ENCODE measurements at places on chromosomes 13 and 19.

DNA sequence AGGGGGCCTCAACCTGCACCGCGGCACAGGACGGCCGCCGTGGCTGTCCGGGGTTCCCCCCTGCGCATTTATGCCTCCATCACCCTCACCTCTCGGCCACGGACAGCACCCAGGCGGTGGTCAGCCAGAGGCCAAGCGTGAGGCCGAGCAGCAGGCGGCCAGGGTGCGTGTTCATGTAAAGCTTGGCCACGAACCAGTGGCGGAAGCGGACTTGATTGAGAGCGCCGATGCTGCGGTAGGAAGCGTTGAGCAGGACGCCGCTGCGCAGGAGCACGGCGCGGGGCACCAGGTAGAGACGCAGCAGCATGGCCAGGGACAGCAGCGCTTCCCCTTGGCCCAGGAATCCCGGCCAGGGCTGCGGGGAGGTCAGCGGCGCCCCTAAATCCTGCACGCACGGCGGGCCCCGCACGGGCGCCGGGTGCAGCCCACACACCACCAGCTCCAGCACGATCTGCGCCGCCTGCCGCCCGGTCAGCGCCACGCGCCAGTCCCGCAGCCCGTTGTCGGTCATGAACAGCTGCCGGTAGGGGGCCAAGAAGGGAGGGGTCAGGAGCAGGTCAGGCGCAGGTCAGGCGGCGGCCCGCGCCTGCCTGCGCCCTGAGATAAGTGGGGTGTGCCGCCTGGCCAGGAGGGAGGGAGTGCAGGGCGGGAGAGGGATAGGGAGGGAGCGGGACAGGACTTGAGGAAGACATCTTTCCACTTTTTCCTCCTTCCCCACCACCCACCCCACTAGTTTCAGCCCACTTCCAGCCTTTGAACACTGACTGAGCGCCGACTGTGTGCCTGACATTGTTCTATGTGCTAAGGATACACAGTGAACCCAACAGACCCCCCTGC, 6.5 kb downstream of the KCNN4 start:
- H3K4me3 ChIP-seq = peak overlapping the region; percentile 23

- no peaks in the 10 kb centered on the region for H3K27me3 ChIP-seq
- peaks cover 85% of the 10 kb centered on the region for H3K36me3 ChIP-seq
- H3K4me1 ChIP-seq = no peaks in the 10 kb centered on the region
- H3K27ac ChIP-seq = no peak overlapping the region
- no peak for DNase-seq
These were observed 25.8 kb downstream of the LDLR start for GRCh38 chr19:11115042-11115441.

- H3K4me1 ChIP-seq = no peaks in the 10 kb centered on the region
- no peak overlapping the region for H3K4me3 ChIP-seq
- no peak for DNase-seq
- H3K27ac ChIP-seq = no peak overlapping the region
- no peaks in the 10 kb centered on the region for H3K27me3 ChIP-seq
These were observed 15.9 kb upstream of the PAK4 start for GRCh38 chr19:39109641-39110040.

GRCh38 chr13:50366488-50367174, 351.4 kb downstream of the KCNRG start:
- no peaks in the 10 kb centered on the region for H3K4me1 ChIP-seq
- H3K36me3 ChIP-seq = no peaks in the 10 kb centered on the region
- no peak overlapping the region for H3K27ac ChIP-seq
- DNase-seq = no peak
- no peak overlapping the region for H3K4me3 ChIP-seq
- H3K27me3 ChIP-seq = no peaks in the 10 kb centered on the region

GRCh38 chr13:25733001-25733491, 318.8 kb downstream of the SHISA2 start:
- H3K27me3 ChIP-seq = no peaks in the 10 kb centered on the region
- DNase-seq = no peak
- no peak overlapping the region for H3K27ac ChIP-seq
- no peak overlapping the region for H3K4me3 ChIP-seq

DNA sequence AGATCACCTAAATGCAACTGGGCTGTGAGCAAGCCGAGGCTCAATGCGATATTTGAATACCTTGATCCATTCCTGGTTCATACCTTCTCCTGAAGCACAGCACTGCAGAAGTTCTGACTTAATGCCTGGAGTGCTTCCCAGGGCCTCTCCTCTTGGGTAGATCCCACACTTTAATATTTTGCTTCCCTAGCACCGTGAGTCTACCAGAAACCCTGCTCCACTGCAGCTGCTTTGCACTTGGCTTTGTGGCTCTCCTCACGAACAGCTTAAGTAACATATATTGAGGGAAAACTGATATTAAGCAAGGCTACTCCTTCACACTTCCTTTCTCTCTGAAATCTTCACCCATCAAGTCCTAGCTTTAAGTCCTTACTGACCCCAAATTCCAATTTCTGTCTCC, 51.6 kb upstream of the C13orf42 start:
- H3K27ac ChIP-seq = no peak overlapping the region
- no peaks in the 10 kb centered on the region for H3K36me3 ChIP-seq
- no peak for DNase-seq
- H3K4me1 ChIP-seq = no peaks in the 10 kb centered on the region
- no peak overlapping the region for H3K4me3 ChIP-seq

GRCh38 chr13:26480246-26480855, 77.1 kb upstream of the WASF3 start:
- no peaks in the 10 kb centered on the region for H3K4me1 ChIP-seq
- H3K36me3 ChIP-seq = no peaks in the 10 kb centered on the region
- H3K4me3 ChIP-seq = no peak overlapping the region

DNA sequence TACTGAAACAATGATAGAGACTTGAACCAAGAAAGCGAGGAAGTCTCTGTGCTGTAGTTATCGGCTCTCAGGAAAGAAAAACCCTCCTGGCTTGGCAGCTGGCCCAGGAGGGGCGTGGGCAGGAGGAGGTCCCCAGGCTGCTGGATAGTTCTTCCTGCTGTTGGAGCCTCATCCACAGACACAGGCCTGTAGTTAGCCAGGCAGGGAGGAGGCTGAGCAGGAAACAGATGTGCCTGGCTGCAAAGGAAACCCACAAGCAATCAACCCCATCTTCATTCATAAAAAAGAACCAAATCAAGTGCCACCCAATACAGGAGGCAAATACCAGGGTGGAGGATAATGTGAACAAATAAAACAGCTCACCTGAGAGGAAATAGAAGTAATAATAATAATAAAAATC, 86.2 kb downstream of the IRS2 start:
- no peaks in the 10 kb centered on the region for H3K36me3 ChIP-seq
- H3K4me1 ChIP-seq = no peaks in the 10 kb centered on the region

DNA sequence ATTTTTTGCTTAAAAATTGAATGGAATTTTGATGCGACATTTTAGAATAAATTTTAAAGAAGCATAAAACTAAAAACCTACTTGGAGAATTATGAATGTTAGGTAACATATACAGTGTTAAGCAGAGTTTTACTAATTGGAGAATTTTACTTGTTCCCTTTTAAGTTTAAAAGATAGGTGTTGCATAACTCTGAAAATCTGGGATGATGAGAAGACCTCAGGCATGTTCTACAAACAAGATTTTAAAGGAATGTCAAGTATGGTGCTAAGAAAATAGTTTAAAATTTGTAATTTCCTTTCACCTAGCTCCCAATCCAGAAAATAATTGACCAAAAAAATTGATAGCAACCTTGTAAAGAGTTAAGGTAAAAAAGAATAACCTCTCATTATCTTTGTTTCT, 135.8 kb downstream of the RFC3 start:
- no peaks in the 10 kb centered on the region for H3K4me1 ChIP-seq
- H3K27me3 ChIP-seq = no peaks in the 10 kb centered on the region
- no peaks in the 10 kb centered on the region for H3K36me3 ChIP-seq
- H3K4me3 ChIP-seq = no peak overlapping the region
- H3K27ac ChIP-seq = peak overlapping the region; percentile 16

- no peak overlapping the region for H3K4me3 ChIP-seq
- H3K36me3 ChIP-seq = no peaks in the 10 kb centered on the region
- H3K4me1 ChIP-seq = peaks cover 12% of the 10 kb centered on the region
These were observed 703 bp upstream of the CILP2 start for GRCh38 chr19:19537075-19538048.

DNA sequence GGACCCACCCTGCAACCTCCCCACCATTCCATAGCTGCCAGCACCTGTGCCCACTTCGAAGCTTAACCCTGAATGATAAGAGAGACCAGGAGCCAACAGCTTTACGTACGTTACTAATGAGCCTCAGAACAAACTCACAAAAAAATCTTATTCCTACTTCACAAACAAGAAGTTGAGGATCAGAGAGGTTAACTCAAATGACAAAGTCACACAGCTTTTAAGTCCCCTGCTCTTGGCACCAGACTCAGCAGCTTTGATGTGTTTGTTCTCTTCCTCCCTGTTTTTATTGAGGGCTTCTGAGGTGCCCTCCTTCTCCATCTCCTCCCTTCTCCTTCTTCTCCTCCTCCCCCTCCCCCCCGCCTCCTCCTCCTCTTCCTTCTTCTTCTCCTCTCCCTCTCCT, 115.4 kb downstream of the ZDHHC20 start:
- no peaks in the 10 kb centered on the region for H3K36me3 ChIP-seq
- no peaks in the 10 kb centered on the region for H3K27me3 ChIP-seq
- H3K4me3 ChIP-seq = no peak overlapping the region
- H3K4me1 ChIP-seq = no peaks in the 10 kb centered on the region

DNA sequence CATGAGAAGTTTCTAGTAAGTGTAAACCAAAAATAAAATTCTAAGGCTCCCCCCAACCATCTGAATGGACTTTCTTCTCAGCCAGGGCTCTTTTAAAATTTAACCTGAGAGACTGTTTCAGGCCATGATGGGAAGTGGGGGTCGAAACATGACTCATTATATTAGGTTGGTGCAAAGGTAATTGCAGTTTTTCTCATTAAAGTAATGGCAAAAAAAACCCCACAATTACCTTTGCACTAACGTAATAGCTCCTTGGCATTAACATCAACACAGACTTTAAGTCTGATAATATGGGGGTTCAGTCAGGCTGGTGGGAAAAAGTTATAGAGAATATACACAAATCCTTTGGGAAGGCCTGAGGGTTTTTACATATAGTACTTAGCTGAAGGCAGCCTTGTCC, 9.4 kb upstream of the SPART start:
- H3K4me3 ChIP-seq = no peak overlapping the region
- no peaks in the 10 kb centered on the region for H3K27me3 ChIP-seq
- DNase-seq = no peak
- no peak overlapping the region for H3K27ac ChIP-seq
- H3K36me3 ChIP-seq = no peaks in the 10 kb centered on the region

GRCh38 chr13:110270507-110270906, 36.5 kb downstream of the COL4A1 start:
- peaks cover 17% of the 10 kb centered on the region for H3K36me3 ChIP-seq
- no peaks in the 10 kb centered on the region for H3K27me3 ChIP-seq
- peaks cover 69% of the 10 kb centered on the region for H3K4me1 ChIP-seq
- DNase-seq = no peak

DNA sequence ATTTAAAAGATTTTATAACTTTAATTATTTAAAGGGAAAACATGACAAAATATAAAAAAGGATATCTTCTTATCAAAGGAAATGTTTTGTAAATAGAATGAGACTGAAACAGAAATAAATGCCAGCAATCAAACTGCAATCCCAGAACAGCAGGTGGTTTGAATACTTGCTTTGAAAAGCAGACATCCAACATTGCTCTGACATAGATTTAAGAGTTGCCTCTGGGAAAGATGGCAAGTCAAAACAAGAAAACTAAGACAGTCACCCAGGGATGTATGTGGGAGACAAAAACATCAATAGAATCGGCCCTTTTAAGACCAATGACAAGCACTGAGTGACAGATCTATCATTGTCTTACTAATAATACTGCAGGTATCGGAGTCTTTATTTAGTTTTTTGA, 789.7 kb upstream of the GPC6 start:
- no peaks in the 10 kb centered on the region for H3K4me1 ChIP-seq
- no peak for DNase-seq
- no peaks in the 10 kb centered on the region for H3K36me3 ChIP-seq
- no peaks in the 10 kb centered on the region for H3K27me3 ChIP-seq
- no peak overlapping the region for H3K4me3 ChIP-seq

DNA sequence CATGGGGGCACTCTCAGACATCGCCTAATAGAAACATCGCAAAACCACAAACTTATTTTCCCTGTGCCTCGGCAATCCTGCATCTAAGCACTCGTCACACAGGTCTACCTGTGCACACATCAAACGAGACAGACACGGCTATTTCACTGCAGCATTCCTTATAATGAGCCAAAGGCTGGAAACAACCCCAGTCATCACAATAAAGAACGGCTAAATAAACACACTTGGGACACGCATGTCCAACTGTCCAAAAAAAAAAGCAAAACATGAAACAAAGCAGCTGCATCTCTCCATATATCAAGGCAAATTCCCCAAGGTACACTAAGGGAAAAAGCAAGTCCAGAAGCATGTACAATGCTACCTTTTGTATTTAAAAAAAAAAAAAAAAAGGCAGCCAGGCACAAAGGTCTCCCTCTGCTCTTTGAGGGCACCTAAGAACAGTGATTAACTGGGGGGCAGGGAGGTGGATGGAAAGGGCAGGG, 27.2 kb upstream of the CCNP start:
- no peak overlapping the region for H3K27ac ChIP-seq
- no peaks in the 10 kb centered on the region for H3K4me1 ChIP-seq
- peaks cover 31% of the 10 kb centered on the region for H3K36me3 ChIP-seq
- no peak overlapping the region for H3K4me3 ChIP-seq

DNA sequence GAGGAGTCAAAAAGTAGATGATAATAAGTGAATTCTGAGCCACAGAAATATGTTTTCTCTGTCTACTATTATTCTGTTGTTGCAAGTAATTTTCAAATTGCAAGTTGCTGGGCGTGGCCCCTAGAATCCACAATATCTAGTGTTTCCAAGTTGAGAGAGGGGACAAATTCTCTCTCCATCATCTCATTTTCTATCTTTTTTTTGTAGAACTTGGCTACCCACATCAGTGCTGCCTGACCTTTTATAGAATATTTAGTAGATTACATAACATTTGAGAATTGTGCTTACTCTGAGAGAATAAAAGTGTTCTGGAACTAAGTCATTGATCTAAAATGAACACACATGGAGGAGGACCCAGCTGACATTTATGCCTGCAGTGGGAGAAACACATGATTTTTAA, 110.9 kb upstream of the CSNK1A1L start:
- no peaks in the 10 kb centered on the region for H3K27me3 ChIP-seq
- no peak overlapping the region for H3K4me3 ChIP-seq
- no peak for DNase-seq
- no peaks in the 10 kb centered on the region for H3K36me3 ChIP-seq
- no peaks in the 10 kb centered on the region for H3K4me1 ChIP-seq

GRCh38 chr19:13962699-13963602, 10.6 kb downstream of the DCAF15 start:
- DNase-seq = no peak
- no peak overlapping the region for H3K4me3 ChIP-seq
- H3K27ac ChIP-seq = no peak overlapping the region
- no peaks in the 10 kb centered on the region for H3K4me1 ChIP-seq
- no peaks in the 10 kb centered on the region for H3K27me3 ChIP-seq

DNA sequence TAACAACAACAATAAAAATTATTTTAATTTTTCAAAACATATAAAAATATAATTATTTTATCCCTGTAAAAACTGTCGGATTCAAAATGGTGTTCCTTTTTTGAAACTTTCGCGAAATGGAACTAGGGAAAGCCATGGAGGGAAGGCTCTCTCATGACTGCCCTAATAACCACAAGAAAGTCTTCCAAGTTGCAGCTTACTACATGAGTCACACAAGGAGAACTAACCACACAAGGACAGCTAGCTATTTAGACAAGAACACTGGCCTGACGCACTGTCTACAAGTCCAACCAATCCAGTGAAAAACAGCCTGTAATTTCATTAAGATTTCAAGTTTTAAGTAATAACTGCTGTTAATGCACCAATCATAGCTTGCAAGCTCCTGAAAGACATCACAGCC, 319.2 kb upstream of the PCDH9 start:
- no peak for DNase-seq
- H3K27ac ChIP-seq = no peak overlapping the region
- H3K27me3 ChIP-seq = no peaks in the 10 kb centered on the region
- H3K4me3 ChIP-seq = no peak overlapping the region
- no peaks in the 10 kb centered on the region for H3K36me3 ChIP-seq

All from ascending aorta (tissue), 2 donors.